Mucosa of gallbladder (tissue), 1 donor: ENCODE measurements at places on chromosomes 2 and 18.

GRCh38 chr18:9890196-9890595 is 4.4 kb downstream of the TXNDC2 start:
- no peak for DNase-seq

DNA sequence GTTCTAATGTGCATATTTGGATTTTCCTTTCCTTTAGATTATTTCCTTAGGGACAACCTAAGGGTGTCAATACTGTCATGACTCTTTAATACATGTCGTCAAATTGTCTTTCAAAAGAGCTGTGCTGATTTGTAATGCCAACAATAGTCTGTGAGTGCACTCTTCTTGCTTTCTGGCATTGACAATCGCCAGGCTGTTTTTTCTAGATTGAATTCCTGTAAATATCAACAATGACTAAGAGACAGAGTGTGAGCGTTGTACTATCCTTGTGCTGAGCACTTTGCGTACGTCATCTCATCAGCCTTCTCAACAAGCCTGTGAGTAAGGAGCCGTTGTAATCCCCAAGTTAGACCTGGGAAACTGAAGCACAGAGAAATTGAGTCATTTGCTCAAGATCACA is 96.0 kb downstream of the ACOXL start:
- no peak for DNase-seq

DNA sequence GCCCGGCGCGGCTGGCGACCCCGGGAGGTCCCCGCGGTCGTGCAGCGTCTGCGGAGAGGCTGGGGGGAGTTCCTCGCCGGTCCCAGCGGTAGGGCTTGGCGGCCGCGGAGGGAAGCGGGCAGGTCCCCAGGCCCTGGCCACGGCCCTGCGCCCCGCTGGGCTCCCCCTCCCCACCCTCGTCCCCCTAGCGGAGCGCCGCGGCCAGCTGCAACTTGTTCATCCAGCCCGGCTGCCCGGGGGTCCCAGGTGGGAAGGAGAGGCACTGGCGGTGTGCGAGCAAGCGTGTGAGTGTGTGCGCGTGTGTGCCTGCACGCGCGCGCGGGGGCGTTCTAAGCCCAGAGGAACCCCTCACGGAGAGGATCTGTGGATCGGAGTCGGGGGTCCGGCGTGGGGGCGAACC is 1.3 kb downstream of the PTPRM start:
- peak; percentile 28 for DNase-seq

DNA sequence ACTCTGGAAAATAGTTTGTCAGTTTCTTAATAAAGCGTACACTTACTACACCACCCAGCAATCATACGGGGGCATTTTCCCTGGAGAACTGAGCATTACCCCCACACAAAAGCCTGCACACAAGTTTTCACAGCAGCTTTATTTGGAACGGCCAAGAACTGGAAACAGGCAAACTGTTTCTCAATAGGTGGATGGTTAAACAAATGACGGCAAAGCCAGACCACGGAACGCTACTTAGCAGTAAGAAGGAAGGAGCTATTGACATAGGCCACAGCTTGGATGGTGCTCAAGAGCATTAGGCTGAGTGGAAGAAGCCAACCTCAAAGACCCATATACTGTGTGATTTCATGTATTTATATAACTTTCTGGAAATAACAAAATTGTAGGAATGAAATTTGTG is 9.0 kb downstream of the MALL start:
- DNase-seq = no peak

DNA sequence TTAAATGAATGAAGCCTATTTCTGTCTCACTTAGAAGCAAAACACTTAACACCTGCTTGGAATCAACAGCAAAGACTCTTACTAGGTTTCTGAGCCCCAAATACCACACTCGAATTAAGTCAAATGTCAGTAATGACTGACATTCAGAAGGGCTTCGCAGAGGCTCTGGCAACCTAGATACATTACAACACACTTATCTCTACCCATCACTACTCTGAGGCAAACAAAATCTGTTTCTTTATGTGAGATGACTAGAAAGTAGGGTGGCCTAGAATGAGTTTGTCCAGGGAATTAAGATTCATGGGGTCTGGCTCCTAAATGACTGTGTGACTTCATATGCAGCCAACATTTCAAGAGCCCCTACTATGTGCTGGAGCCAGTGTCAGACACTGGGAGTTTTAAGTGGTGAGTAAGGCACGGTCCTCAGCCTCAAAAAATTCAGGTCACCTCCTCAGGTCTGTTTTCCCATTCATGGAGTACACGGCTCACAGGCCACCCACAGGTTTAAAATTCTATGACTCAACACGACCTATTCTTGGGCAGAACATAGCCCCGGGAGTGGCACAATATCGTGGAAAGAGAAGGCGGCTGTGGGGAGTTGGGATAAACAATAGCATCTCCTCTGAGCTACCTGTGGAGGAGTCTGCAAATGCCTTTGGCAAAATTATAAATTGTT is 150.3 kb upstream of the ZFP36L2 start:
- no peak for DNase-seq

- no peak for DNase-seq
Measured at GRCh38 chr2:79982445-79982844, 322.1 kb downstream of the LRRTM1 start.

DNA sequence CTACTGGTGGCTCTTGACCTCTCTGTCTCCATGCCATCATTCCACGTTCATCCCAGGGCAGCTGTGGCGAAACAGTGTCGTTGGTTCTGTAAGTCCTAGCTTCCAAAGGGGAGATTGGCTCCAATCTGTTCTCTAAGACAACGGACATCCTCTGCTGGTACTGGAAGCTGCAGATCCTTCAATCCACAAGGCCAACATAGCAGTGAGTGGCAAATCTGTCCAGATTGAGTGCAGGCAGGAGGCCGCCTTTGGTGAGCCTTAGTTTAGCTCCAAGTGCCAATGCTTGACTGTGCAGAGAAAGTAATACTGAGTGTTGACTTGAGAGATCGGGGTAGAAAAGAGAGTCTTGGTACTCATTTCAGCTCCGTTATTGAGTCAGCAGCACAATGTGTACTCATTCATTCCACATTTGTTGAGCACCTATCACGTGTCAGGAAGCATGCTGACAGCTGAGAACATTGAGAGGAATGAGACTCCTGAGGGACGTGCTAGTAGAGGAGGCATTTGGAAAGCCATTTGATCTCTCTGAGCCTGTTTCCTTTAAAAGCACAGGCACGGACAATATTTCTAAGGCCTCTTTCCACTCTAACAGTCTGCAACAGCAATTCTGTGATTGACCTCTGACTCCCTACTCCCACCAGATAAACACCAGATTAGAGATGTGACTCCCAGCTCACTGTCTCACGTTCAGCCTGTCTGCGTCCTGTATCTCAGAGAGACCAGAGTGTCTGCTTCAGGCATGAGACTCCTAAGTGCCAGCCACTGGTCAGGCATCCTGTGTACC is 306.0 kb downstream of the CLIP4 start:
- DNase-seq = no peak

DNA sequence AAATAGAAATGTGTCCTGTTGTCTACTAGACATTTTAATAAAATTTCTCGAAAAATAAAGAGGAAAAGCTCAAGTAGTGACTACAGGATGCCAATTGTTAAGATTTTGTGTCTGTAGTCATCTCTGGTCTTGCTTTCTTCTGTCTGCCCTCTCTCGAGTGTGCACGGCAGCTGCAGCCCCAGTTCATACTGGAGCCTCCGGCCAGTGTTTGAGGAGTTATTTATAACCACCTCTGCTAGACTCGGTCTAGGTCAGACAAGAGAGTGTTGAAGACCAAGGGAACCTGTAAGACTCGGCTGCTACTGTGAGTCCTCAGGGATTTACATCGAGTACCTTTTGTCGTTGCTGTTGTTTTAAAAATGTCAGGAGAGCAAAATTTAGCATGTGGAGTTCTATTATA is 810.1 kb upstream of the POU3F3 start:
- no peak for DNase-seq
